Cerebellar nuclear complex (tissue), 1 donor: ENCODE measurements at places on chromosomes 5 and 9.

- DNase-seq: no peak
Measured at GRCh38 chr9:101673642-101674041, 64.8 kb downstream of the GRIN3A start.

DNA sequence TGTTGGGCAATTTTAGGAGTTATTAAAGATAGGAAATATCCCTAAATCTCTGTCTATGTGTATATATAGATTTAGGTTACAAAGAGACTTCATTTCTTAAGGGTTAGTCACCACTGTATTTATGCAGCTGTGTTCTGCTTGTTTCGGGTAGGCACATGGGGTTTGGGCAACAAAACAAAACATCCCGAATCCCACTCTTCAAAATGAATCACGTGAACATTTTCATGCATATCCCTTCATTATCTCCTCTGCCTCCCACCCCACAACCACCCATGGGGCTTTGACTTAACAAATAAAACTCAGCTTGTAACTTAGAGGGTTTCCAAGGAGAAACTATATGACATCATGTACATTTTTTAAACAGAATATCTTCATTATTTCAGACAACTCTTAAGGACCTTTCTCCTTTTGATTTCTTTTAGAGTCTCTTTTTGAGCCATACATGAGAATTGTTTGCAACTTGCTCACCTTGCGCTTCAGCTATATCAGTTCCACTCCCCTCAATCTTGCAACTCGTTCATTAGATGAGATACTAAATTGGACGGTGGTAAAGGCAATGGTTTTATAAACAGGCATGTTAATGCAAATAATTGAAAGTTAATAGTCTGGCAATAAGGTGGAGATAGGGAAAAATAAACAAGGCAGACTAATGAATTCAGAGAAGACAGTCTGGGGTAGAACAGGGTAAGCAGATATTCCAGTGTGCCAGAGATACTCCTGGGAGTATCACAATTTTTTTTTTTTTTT lies 136.7 kb downstream of the CD180 start:
- no peak for DNase-seq

- no peak for DNase-seq
Measured at GRCh38 chr5:134459491-134459890, 47.8 kb upstream of the CDKN2AIPNL start.

DNA sequence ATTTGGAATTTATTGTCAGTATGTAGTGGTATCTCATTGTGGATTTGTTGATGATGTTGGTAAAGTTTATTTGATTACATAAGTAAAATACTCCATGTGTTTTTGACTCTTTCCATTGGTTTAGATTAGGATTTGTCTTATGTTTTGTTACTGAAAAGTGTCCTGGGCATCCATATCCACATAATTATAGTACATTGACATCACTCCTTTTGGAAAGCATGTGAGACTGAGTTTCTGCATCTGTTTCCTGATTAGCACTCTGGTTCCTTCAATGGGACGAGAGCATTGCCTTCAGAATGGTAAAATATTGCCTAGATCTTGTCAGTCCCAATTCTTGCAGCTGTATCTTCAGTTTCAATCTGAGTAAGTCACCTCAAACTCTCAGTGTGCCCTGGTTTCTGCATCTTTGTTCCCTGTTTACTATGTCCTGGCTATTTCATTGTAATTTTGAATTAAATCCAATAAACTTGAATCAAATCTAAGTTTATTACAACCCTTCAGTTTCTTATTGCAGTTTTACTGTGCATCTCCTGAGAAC lies 128.1 kb downstream of the FBXO38 start:
- DNase-seq: no peak

- no peak for DNase-seq
Measured at GRCh38 chr5:96709152-96709821, 47.1 kb downstream of the CAST start.

DNA sequence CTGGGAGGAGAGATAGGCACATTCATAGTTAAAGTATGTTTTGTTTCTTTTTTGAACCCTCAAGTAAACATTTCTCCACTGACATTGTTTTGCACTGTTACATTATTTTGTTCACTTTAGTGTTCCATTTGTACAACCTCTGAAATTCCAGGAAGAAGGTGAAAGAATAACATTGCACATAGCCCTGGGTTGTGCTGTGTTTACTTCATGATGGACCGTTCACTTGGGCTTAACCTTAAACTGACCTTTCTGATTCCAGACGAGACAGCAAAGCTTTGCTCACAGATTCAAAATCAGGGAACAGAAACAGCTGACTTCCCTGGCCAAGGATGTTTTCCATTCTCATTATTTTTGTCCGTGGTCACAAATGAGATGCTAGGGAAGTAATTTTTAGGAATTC lies 42.8 kb upstream of the GDNF start:
- no peak for DNase-seq

DNA sequence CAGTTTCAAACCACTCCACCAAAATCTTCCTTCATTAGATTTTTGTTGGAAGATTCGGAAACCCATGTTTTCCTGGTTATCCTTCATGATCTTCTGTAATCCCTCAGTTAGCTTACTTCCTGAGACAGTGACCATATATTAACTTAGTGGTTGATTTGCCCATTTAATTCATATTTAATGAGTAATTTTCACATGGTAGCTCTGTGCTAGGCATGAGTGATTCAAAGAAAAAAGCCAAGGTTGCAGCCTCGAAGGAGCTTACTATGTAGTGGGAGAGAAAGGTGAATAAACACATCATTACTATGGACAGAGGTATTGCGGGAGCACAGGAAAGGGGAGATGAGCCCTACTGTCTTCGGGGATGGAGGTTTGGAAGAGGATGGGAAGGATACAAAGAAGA lies 158.5 kb downstream of the TLE1 start:
- DNase-seq: no peak
